Hindlimb muscle (tissue), 1 donor: ENCODE measurements at places on chromosomes 12 and 14.

GRCh38 chr12:100845095-100845494 lies 50.5 kb downstream of the ANO4 start:
- DNase-seq = no peak

DNA sequence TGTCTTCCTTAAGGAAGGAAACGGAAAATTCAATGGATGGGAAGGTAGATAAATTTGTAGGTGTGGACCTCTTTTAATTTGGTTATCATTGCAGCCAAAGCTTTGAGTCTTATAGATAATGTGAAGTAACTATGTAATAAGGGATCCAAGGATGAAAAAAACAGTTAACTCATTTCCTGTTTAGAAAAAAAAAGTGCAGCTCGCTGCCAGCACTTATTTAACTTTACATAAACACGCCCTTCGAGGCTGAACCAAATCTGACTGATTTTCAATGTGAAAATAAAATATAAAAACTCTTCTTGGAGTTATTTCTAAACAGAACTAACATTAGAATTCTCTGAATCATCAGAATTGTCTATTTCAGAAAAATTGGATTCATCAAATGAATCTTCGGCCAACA lies 7.0 kb downstream of the NUBPL start:
- no peak for DNase-seq

GRCh38 chr14:89910691-89911009 lies 43.9 kb downstream of the EFCAB11 start:
- no peak for DNase-seq

- DNase-seq = no peak
Observed at GRCh38 chr14:76274324-76274723, 101.6 kb upstream of the ESRRB start.

GRCh38 chr12:5176036-5176435 lies 132.4 kb downstream of the KCNA5 start:
- DNase-seq = no peak

GRCh38 chr12:104643093-104643818 lies 186.5 kb downstream of the CHST11 start:
- DNase-seq = no peak

DNA sequence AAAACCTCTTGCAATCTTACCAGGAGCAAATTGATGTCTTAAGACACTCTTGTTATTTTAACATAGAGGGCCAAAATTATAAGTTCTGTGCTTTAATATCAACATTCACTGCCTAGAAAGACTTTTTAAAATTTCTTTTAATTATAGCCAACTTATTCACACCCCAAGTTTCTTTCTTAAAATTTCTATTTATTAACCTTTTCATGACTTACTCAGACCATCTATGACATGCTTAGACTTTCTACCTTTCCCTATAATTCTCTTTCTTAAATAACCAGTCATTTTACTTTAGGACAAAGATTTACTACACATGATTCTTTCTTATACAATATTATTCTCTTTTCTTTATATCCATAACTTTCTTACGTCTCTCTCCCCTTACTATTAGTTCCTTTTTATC lies 220.4 kb downstream of the NUBPL start:
- no peak for DNase-seq

DNA sequence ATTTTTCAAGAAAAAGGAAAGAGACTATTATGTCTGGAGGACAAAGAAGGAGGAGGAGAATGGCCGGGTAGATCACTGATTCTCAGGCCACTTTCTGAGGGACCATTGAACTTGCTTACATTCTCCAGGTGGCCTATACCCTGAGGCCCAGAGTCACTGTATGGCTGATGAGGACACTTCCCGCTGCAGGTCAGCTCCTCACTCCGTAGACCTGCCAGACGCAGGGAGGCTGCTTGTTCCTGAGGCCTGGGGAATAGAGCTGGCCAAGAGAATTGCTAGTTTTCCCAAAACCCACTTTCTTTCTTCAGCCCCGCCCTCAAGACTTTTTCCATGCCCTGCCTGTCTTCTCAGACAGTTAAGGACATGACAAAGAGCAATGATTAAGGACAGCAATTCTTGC lies 510.5 kb upstream of the TBX3 start:
- no peak for DNase-seq

DNA sequence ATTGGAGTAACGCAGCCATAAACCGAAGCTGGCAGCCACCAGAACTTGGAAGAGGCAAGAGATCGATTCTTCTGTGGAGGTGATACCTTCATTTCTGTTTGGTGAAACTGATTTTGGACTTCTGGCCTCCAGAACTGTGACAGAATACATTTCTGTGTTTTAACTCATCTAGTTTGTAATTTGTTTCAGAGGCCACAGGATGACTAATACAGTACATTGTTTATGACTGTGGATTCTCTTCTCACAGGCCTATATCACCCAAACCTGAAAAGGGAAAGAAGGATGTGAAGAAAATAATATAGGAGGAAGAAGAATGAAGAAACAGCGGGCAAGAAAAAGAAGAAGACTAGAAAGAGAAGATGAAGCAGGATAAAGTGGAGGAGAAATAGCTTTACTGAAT lies 263.8 kb upstream of the DIO2 start:
- no peak for DNase-seq

GRCh38 chr14:69003626-69004025 lies 24.5 kb upstream of the ACTN1 start:
- DNase-seq = no peak

DNA sequence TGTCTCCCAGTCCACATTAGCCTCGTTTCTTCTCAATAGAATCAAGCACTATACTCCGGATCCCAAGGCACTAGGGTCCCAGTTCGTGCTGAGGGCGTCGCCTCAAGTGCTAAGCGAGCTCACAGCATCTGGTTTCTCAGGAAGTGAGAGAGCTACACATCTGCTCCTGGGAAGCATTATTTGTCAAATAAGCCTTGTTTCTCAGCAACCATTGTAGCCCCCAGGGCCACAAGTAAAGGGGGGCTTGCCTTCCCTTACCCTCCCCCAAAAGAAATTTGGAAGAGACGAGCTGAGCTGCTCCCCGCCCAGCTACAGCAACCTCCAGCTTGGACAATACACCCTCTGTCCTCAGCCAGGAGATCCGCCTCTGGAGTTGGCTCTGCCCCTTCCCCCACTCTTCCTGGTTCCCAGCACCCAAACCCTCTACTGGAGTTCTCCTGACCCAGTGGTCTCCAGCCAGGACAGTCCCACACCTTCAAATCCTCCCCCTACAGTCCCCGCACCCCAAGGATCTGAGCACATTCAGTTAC lies 5.7 kb upstream of the TNS2 start:
- DNase-seq = peak; percentile 78

- DNase-seq = no peak
Observed at GRCh38 chr14:64706119-64706592, 1.9 kb downstream of the PLEKHG3 start.

DNA sequence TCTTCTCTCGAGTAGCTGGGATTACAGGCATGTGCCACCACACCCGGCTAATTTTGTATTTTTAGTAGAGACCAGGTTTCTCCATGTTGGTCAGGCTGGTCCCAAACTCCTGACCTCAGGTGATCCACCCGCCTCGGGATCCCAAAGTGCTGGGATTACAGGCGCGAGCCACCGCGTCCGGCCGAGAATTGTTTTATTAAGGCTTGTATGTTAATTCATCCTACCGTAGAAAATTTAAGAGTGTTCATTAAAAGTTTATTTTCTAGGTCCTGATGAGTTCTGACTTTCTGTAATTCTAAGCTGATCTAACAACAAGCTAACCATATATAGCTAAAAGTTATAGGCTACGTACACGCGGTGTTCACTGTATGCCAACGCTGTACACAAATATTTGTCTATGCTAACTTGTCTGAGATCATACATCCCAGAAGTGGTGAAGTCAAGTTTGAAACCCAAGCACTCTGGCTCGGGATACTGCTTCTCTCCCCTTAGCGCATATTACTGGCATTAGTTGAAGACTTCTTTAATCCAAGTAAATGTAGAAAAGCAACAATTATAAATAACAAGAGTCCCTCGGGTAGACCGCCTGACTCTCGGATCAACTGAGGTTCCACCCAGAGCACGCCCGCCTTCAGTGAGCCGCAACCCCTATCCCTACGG lies 570 bp upstream of the MRPS35 start:
- no peak for DNase-seq
